ENCODE measurements at places on chromosomes 5 and 9. TPM values are rescaled to one million over a fixed set of nuclear protein-coding genes. Genes with fewer than 3 reads are reported as not detected.

GRCh38 chr5:178470760-178471025 is 119.5 kb downstream of the COL23A1 start:
- DNase-seq: no peak

The DDX4 gene
- not detected for total RNA-seq

The ZBED3 gene
- 14.9 TPM for total RNA-seq

DNA sequence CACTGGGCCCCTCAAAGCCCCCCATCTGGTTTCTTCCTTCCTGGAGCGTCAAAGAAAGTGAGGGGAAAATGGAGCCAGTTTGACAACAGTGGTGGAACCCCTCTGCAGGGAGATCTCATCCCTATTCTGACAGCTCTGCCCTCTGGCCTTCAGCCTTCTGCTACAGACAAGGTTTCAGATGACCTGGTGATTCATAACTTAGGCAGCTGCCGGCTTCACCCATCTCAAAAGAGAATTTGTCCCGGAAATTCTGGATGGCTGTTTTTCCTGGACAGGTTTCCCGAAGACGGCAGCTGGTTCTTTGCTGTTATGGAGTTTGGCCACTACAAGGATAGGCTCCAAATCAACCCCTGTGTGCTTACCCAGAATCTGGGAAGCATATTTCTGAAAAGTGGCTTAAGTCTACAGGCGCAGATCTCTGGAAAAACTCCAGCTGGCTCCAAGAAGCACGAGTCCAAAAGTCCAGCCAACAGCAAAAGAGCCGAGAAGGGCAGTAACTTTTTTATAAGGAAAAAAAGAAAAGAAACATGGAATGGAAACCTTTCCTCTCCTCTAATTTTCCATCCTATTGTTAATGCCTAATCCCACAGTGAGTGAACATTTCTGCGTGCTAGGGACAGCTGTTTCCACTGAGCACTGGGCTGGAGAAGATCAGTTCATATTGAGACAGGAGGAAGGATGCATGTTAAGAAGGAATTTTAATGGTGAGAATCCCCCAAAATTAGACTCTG is 54.5 kb downstream of the ZNF366 start:
- DNase-seq: peak; percentile 62
